RPMI7951 (cell line): ENCODE measurements at places on chromosomes 11 and 22. TPM values are rescaled to one million over a fixed set of nuclear protein-coding genes. Genes with fewer than 3 reads are reported as not detected.

- peak; percentile 31 for DNase-seq
Measured at GRCh38 chr22:36081023-36081431, 52.4 kb upstream of the RBFOX2 start.

GRCh38 chr11:31509429-31510345, at the start of the genes ELP4 and IMMP1L:
ELP4 (plus strand) TSS chr11:31509767; CDS start chr11:31509785, 18 bp downstream.
IMMP1L (minus strand) TSS chr11:31509622; CDS start chr11:31463276, 46,346 bp downstream.
- DNase-seq, result peak; percentile 92

TSGA10IP gene
- total RNA-seq, result not detected in 2 replicates

GRCh38 chr11:134423106-134423505, 11.1 kb upstream of the B3GAT1 start:
- no peak for DNase-seq

DNA sequence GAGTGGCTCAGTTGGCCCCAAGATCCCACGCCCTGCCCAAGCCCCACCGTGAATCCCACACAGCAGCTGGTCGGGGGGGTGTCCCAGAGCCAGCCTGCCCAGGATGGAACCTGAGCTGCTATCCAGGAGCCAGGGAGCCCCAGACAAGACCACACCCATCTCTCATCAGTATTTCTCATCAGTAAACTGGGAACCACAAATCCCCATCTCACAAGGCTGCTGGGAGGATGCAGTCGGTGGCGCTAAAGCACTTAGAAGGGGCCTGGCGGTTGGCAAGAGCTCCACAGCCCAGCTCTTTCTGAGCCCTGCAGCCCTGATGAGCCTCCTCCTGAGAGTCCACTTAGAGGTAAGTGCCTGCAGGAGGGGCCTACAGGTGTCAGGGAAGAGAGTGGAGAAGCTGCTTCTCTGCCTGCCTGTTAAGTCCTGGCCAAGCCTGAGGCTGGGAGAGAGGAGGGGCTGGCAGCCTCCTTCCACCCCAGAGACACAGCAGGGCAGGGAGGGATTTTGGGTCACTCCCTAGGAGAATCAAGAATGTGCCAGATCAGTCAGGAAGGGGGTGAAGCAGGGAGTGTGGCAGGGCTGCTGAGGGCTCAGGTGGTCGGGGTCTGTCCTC, 6.1 kb downstream of the FADS3 start:
- no peak for DNase-seq

MS4A4A gene
- not detected in 2 replicates for total RNA-seq
